Fibroblast of the aortic adventitia (primary cell): ENCODE measurements at places on chromosomes 16 and 17. TPM values are rescaled to one million over a fixed set of nuclear protein-coding genes. Genes with fewer than 3 reads are reported as not detected.

DNA sequence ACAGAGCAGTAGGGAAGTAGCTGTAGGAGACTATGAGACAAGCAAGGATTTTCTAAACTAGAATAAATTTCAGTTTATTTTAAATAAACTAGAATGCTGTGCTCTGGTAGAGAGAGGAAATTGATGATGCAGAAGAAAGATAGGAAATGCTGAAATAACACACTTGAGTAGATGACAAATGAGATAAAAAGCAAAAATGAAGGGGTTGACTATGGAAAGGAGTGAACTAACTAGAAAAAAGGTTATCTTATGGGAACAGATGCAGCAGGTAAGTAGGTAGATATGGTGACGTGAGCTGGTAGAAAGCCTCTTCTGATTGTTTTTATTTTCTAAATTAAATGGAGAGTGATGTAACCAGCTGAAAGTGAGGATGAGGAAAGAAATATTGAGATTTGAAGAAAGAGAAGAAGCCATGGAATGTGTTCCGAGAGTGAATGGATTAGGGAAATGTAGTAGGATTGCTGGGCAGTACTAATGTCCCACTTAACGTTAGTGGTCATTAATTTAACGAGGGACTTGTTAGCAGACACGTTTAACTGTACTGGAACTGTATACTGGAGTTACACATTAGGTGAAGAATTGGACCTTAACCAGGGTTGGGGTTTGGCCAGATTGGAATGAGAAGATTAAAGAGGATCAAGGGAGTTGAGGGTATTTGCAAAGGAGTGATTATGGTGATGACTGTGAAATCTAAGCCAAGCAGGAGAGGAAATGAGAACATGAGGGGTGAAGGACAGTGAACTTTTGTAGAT, 196.5 kb downstream of the TANC2 start:
- DNase-seq, result no peak

- peak; percentile 72 for DNase-seq
Measured at GRCh38 chr16:69711115-69711740, 15.1 kb downstream of the NQO1 start.

DNA sequence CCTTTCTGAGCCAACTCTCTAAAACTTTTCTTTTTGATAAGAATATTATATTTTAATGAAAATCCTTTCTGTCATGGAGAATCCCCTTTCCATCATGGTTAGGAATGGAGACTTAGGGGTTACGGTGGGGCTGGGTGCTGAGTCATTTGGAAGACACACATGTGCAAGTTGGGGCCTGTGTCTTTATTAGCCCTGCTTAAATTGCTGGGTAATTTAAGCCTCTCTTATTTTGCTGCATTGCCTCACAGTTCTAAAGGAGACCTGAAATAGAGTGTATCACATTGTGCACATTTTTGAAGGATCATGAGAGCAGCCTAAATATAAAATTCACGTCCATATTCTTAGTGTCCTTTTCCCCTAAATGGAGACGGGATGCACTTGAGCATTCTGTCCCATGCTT, 61.8 kb upstream of the RBFOX1 start:
- DNase-seq, result no peak

DNA sequence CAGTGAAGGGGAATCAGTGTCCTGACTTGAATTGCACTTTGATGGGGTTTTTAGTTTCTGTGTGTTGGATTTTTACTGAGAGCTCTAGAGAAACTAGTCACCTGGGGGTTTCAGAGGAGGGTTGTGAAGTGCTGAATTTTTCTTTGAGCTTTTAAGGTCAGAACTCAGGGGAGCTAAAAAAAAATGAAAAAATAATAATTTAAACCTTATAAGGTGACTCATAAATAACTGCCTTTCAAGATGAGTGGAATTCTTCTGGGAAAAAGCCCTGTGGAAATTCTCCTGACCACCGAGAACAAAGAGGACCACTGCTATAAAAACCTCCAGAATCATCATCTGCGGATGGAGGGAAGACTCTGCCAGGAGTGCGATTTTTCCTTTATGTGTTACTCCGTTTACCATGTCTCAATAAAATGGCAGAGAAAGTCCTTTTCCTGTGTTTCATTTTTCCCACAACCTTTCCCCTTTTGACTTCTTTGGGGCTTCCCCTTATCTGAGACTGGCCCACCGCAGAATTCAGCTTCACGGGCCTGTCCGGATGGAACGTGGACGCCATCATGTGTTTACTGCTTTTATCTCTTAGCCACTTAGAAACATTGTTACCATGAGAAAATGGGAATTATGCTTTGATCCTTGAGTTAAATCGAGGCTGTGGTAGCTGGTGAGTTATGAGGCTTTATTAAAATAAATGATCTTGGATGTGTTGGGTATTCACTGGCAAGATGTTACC, 39.7 kb downstream of the RPTOR start:
- DNase-seq, result peak; percentile 25

- no peak for DNase-seq
Measured at GRCh38 chr17:49779156-49779738, 9.2 kb upstream of the KAT7 start.

- DNase-seq, result no peak
Measured at GRCh38 chr16:63289834-63290460, 1253.7 kb upstream of the CDH8 start.

DNA sequence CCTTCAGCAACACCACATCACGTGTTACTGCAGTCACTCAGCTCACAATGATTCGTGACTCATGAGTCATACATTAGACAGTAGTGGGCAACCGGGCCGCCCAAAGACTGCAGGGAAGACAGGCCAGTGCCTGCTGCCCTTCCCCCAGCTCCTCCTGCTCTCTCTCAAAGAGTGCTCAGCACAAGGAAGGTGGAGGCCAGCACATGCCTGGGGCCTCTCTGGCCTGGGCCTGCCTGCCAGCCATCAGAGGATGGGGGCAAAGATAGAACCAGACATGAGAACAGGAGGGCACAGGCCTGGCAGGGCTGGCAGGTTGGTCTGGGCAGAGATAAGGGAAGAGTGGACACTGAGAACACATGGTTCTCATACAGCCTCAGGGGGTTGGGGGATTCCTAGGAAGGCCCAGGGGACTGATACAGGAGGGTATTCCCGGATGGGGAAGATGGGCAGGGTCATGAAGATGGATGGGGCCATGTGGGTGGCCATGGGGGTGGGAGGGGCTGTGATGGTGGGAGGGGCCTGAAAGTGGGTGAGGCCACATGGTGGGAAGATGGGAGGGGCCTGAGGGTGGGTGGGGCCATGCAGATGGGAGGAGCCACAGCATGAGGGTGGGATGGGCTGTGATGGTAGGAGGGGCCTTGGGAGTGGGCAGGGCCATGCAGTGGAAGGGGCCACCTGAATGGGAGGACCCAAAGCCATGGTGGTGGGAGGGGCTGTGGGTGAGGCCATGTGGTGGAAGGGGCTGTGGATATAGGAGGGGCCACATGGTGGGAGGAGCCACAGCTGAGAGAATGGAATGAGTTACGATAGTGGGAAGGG, 29.0 kb downstream of the KATNB1 start:
- peak; percentile 68 for DNase-seq

- DNase-seq, result no peak
Measured at GRCh38 chr17:75344666-75345065, 55.4 kb upstream of the SLC25A19 start.

- DNase-seq, result peak; percentile 79
Measured at GRCh38 chr17:43846221-43846712, 709 bp upstream of the CD300LG start.

GRCh38 chr17:3935140-3935542, 18.9 kb upstream of the P2RX1 start:
- DNase-seq, result peak; percentile 42

DNA sequence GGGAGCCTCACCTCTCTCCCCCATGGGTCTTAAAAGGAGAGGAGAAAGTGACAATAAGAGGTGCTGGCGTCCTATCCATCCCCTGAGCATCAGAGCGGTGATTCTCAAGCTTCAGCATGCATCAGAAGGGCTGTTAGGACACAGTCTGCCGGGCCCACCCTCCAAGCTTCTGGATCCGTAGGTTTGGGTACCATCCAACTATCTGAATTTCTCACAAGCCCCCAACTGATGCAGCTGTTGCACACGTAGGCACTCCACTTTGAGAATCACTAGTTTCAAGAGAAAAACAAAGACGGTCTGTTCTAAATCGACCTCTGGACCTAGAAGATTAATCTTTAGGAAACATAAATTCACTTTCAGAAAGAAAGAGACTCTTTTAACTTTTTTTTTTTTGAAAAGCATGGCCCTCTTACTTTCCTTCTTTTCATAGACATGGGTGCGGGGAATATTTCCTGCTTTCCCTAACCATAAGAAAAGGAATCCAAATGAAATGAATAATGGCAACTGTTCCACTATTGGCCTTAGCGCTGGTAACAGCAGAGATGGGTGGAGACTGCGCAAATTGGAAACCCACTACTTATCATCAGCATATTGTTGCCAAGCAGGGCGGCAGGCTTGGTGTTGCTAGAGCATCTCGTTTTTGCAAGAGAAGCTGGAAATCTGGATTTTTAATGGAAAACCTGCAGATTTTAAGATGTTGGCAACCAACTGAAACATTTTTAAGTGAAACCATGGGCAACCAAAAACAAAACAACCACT, 144.4 kb downstream of the GAS7 start:
- DNase-seq, result peak; percentile 48

DNA sequence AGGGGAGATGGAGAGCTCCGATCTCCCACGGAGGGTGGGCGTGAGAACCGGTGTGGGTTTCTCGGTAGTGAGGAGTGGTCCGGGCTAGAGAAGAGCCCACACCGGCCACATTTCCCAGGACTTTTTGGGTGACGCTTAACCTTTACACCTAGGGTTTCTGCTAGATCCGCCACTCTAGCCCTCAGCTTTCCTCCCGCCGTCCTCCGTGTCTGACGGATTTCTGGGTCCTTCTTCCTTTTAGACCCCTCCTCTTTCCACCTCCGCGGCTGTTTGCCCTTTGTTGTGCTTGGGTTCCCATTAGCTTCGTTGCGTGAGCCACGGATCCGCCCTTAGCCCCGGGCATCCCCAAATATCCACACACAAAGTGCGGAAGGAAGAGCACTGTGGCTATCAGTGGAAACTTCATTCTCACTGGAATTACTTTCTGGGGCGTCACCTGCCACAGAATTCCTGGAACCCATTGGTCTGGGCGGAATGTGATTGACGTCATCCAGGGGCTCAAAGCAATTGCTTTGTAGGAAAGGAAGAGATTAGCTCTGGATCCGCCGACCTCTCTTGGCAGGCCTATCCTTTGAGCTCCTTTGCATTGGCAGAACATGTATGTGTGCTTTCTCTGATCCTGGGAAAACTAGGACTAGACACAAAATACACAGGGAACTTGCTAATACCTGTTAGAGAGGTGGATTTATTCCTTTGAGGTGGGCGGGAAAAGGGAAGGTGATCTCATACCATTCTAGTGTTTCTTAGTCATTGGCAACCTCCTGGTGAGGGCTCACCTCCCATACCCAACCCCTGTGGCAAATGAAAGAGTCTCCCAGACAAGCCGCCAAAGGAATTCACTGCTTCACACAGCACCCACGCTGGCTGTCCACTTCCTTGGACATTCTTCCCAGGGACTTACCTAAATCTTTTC, 654 bp downstream of the TNFAIP1 start:
- peak; percentile 96 for DNase-seq

- DNase-seq, result peak; percentile 38
Measured at GRCh38 chr17:45719335-45720071, 64.6 kb upstream of the CRHR1 start.

GRCh38 chr16:24834459-24835335, 11.1 kb upstream of the SLC5A11 start:
- DNase-seq, result peak; percentile 61

DNA sequence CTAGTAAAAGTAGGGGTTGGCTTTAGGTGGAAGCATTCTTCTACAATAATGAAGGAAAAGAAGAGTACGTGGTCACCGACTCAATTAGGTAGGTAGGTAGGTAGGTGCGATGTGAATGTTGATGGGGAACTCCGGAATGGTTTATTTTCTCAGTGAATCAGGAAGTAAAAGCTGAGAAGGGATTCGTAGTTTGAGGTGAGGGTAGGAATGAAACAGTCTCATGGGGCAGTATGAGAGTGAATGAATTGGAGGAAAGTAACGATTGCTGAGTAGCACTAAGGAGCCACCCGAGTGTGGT, 13.9 kb downstream of the PER1 start:
- DNase-seq, result no peak

Gene FOXO3B
- 3.4 and 5.4 TPM in 2 replicates for total RNA-seq

Gene CD79B
- total RNA-seq, result not detected in 2 replicates

Gene MPO
- 0.09 TPM in 1 of 2 replicates, not detected in the other for total RNA-seq

Gene HCRT
- total RNA-seq, result not detected in 2 replicates

Gene CDH5
- 2.9 and 7.0 TPM in 2 replicates for total RNA-seq

Gene CD300E
- total RNA-seq, result not detected in 2 replicates

Gene KRTAP2-3
- not detected in 2 replicates for total RNA-seq

Gene HOXB9
- not detected in 2 replicates for total RNA-seq

Gene ARMC7
- 3.4 and 3.9 TPM in 2 replicates for total RNA-seq

Gene KRTAP4-8
- not detected in 2 replicates for total RNA-seq
